ENCODE measurements at places on chromosomes 4 and X.

DNA sequence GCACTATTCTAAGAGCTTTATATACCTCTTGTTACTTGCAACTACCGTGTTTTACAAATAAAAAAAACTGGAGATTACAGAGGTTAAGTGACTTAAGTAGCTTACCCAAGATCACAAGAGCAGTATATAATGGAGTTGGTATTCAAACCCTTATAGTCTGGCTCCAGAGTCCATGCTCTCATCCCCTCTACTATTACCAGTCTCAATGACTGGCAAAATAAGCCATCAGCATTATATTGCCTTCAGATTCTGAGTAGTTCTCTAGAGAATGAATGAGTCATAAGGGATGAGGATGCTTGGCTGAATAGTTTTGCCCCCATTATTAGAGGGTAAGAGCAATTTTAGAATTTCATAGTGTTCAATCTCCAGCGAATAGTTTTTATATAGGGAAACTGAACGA, 170.1 kb upstream of the ATOH1 start:
- no peak for DNase-seq

DNA sequence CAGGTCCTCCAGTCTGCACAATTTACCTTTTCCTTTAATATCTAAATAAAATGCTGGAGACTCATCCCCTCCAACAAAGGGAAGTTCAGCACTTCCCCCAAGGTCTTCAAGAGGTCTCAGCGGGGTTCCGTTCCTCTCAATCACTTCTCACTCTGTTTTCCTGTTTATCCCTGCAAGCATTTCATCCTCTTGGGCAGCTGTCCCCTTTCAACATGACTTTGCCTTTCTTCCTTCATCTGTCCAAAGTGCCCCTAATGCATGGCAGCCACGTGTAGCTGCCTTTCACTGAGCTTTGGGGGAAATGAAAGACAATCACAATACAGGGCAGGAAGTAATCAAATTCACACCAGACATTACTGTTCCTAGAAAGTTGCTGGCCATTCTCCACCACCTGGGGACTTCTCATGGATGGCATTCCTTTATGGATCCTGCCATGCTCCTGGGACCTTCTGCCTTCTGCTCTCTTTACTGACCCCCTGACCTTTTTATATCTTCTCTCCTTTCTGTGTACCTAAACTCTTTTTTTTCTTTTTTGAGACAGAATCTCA, 79.7 kb upstream of the USP9X start:
- peak; percentile 3 for DNase-seq

DNA sequence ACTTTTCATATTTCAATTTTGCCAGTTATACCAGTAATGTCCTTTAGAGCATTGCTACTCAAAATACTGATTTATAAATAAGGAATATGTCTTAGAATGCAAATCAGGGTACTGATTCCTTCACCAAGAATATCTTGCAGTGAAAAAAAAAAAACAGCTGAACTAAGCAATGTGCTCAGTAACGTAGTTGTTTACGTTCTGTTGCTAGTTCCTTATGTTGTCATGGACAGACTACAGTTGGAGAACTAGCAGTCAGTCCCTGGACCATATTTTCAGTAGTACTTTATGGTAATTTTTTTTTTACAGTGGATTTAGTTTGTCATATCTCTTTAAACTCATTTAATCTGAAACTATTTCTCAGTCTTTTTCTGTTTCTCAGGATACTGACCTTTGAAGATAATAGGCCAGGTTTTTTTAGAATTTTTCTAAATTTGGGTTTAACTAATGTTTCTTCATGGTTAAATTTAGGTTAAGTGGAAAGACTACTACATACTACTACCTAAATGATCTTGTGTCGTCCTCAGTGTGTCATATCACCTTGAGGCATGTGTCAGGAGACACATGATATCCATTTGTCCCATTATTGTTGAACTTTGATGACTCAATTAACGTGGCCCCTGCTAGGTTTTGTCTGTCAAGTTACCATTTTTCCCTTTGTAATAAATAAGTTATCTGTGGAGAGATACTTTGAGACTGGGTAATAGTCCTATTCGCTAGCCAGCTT, 21.0 kb downstream of the SMARCAD1 start:
- DNase-seq = peak; percentile 36

DNA sequence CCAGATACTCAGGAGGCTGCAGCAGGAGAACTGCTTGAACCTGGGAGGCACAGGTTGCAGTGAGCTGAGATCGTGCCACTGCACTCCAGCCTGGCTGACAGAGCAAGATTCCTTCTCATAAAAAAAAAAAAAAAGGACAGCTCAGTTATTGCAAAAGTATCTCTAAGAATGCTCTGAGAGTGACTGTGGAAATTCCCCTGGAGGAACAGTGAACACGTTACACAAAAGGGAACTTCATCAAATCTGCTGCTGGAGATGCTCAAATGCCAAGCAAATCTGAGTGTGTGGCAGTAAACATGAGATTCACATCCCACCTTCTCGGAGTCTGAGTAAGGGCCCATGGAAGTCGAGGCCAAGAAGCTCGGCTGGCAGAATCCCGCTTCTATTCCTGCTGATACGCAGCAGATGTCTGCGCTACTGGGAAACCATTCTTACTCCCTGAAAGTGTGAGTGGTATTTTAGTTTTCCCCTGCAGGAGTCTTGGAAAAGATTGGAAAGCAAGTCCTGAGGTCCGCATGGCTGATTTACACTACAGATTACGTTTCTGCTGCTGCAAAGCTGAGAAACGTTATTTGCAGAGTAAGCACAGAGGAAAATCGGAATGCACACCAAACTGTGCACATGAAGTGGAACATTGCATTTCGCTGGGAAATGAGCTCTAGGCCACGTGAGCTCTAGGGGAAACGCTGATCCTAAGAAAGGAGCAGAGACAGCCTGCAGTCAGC, 162.9 kb downstream of the NSUN7 start:
- no peak for DNase-seq

DNA sequence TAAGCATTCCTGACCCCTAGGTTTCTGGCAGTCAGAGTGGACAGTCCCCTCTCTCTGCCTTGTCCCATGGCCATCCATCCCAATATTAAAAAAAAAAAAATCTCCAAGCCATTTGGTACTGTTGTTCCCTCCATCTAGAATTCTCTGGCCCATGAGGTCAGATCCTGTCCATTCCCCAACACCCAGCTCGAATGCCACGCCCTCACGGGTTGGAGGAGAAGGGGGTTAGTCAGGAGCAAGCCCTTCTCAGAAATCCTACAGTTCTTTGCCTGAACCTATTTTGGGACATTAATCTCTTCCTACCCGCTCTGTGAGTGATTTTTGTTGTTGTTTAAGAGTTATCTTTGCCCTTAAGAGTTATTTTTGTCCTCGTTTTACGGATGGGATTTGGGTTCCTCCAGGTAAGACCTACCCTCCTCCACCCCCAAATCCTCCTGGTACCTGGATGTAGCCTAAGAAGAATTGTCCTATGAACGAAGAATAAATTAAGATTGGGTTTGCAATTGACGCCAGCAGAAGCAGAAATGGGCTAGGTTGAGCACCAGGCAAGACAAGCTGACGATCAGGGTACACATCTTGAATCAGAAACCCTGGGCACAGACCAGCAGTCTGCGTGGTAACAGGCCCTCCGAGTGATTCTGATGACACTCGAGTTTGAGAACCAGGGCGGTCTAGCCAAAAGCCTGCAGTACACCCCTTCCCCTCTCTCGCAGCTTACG, 977 bp downstream of the RNF175 start:
- no peak for DNase-seq

- DNase-seq = peak; percentile 64
These were observed 5.9 kb upstream of the GRPEL1 start for GRCh38 chr4:7073526-7074390.

GRCh38 chr4:111807576-111807975, 337.7 kb upstream of the FAM241A start:
- DNase-seq = no peak

- no peak for DNase-seq
These were observed 9.2 kb downstream of the PWWP3B start for GRCh38 chrX:106177106-106177981.

DNA sequence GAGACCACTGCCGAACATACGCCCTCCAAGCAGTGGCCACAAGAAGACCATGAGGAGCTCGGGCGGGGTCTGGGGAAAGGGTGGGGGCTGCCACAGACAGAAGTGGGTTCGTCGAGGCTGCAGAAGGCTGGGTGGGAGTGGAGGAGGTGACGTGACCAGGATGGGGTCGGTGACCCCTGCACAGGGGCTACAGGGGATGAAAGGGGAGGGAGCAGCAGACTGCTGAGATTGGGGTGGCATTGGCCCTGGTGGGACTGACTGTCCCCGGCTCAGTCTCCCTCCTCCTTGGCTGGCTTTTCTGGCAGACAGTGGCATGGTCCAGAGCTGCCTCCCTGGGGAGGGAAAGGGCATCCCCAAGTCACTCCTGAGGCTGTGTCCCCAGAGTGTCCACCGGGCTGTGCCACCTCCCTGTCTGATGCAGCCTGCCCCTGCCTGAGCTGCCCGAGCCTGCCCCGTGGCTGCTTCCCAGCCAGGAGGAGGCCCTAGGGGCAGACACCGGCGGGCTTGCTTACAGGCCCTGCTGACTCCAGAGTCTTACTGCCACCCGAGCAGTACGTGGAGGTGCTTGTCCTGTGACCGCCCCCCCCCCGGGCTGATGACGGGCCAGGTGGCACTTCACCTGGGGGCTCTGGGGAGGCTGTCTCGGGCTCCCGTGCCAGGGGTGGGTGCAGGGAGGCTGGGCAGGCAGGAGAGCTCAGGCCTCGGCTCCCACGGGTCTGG, 7.2 kb downstream of the SH3BP2 start:
- DNase-seq = no peak

DNA sequence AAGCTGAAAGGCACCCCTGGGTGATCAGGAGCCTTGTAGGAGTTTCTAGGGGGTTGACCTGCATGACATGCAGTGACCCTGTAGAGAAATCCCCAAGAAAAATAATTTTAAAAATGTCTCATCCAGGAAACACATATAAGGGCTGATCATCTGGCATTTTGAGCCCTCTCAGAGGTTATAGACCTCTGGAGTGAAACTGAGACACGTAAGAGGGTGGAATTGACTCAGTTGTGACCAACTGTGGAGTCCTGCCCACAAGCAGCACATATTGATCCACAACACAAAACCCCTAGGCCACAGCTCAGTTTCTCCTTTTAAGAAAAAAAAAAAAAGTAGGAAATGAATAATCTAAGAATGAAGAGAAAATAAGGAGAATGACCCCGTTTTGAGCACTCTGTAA, 32.5 kb upstream of the MTMR8 start:
- no peak for DNase-seq

DNA sequence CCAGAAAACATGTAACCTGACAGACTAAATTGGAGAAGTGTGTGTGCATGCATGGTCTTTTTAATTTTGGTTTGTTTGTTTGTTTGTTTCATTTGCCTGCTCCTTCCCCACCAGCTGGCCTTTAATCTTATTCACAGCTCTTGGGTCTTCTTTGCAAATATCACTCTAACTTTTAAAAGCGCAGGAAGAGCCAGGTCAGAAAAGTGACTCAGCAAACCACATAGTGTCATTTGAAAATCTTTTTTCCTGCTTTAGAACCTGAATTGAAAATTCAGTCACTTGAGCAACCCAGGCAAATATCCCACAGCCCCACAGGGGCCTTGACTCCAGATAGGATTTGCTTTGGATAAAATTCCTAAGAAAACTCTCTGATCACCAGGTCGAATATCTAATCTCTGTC, 4.6 kb downstream of the TMEM255A start:
- DNase-seq = no peak

- DNase-seq = peak; percentile 83
These were observed 809 bp downstream of the MND1 start for GRCh38 chr4:153345012-153345981.

DNA sequence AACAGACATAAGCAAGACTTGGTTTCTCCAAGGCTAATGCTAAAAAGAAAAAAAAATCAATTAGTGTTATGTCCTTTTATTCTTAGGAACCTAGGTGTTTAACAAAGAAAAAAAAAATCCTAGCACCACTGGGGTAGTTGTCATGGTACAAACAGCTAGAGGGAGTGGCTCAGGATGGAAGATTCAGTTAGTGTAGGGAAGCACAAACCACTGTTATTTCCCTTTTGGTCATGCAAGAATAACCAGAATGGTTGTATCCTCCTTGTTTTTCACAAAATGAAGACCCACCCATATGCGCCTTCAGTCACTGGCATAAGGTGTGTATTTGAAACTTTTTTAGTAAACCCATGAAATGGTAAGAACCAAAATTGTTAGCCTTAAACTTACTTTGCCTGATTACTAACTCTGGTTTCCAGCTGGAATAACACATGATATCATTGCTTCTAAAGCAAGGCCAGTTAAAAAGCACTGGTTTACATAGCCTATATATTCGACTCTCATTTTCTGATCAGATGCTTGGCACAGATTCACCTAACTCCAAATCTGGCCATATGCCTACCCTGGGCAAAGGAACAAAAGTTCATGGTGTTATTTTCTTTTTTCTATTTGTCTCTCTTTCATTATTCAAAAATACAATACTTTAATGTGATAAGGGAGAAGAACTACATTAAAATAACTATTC, 132.6 kb downstream of the SCFD2 start:
- no peak for DNase-seq

DNA sequence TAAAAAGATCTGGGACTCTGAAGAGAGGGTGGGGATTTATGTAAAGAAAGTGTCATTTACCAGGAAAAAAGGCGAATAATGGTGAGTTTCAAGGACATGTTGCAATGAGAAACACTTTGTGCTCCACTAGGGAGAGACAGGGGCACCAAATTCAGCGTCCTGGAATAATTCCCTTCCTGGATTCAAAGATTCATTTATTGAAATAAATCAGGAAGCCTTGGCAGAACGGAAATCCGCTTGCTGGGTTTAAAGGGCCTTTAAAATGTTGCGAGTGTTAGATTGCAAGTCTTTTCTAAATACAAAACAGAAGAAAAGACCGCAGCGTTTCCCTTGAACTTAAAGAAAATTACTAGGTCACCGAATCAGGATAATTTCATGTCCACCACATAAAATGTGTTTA, 3.8 kb upstream of the ZIC3 start:
- DNase-seq = no peak
